ENCODE measurements at places on chromosomes 2 and 18.

DNA sequence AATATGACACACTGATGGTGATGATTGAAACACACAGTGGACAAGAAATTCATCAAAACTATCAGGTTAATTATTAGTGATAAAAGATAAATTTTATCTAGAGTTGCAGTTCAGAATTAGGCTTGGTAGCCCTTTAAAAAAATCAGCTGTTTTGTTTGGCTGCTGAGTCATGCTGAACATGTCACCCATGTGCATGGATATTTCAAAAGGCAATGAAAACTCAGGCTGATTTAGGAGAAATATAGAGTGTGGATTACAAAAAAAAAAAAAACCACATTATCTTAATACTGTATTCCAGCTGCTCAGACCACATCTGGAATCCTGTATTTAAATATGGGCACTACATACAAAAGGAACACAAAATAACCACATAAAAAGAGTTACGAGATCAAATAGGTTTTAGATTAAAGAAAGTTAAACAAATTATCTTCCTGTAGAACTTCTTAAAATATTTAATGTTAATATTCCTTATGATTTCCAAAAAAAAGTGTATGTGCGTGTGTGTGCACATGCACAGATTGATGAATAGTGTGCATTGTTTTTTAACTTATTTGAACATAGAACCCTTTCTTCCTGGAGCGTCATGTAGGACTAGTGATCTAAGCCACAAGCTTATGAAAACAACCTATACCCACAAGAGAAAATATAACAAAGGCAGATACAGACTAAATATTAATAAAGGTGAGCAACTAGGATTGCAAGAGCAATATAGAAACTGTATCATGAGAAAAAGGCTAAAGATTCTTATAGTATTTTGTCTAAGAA, 186.2 kb downstream of the STK39 start:
- DNase-seq = no peak

- DNase-seq = no peak
These were observed 55.5 kb downstream of the SIGLEC15 start for GRCh38 chr18:45880876-45881558.

GRCh38 chr18:924987-925386, 20.3 kb downstream of the ADCYAP1 start:
- DNase-seq = no peak

DNA sequence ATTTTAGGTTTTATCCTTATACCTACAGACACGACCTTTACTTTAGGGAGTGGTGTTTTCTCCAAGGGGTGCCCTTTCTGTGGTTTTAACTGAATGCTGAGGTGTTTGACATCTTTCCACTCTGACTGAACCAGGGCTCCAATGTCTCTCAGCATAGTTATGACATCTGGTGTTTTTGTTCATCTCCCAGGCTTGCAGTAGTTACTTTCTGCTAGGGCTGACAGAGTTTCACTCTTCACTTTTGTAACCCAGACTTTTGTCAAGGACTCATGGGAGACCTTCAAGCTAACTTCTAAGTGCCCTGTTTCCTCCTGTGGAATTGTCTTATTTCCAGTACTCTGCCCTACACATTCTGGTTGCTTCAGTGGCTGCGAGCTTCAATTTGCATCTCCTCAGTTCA, 103.1 kb downstream of the CCDC85A start:
- no peak for DNase-seq

DNA sequence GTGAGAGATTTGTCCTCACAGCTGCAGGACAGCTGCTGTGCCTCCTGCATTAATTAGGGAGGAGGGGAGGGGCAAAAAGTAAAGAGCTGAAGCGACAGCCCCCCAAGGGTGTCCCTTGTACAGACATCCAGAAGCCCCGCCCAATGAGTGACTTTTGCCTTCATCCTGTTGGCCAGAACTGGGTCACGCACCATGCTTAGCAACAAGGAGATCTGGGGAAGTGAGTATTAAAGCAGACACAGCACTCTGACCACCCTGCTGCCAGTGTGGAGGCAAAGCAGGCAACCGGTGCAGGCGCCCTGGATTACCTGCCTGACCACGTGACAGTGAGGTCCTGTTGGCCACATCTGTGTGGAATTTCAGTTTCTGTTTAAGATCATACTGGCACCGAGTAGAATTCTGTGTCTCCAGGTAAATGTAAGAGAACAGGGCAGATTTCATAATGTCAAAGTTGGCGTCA, 21.5 kb upstream of the BIN1 start:
- peak; percentile 42 for DNase-seq

- no peak for DNase-seq
These were observed 44.6 kb upstream of the ROCK2 start for GRCh38 chr2:11389052-11389420.

DNA sequence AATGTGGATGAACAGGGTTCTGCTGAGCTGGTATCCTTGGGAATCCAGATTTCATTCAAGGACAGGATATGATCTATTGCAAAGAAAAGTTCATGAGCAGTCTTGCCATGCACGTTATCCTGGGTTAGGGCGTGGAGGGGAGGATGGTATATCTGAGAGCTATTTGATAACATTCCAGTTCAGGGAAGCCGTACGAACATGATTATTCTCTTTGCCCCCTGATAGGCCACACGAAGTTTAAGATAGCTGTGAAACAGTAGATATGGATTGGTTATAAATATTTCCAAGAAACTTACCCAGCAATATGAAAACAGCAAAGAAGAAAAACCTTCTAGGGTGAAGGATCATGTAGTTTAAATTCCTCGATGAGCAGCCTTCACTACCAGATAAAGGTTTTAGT, 171.9 kb downstream of the LTBP1 start:
- no peak for DNase-seq

DNA sequence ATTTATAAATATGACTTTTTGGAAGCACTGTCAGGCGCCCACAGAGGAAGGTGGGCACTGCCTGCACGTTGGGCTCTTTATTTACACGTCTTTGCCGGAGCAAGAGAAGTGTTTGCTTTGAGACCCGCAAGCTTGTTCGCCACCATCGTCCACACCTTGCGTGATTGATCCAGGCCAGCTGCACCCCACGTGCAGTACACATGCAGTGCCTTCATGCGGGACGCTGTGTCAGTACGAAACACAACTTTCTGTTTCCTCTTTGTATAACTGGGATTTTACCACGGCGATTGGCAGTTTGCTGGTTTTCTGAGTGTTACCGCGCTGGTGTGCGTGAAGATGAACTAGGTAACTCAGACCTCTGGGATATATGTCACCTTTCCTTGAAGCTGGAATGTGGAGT, 571.0 kb upstream of the SALL3 start:
- no peak for DNase-seq

- DNase-seq = no peak
These were observed 6.4 kb downstream of the ADCYAP1 start for GRCh38 chr18:911025-911424.

DNA sequence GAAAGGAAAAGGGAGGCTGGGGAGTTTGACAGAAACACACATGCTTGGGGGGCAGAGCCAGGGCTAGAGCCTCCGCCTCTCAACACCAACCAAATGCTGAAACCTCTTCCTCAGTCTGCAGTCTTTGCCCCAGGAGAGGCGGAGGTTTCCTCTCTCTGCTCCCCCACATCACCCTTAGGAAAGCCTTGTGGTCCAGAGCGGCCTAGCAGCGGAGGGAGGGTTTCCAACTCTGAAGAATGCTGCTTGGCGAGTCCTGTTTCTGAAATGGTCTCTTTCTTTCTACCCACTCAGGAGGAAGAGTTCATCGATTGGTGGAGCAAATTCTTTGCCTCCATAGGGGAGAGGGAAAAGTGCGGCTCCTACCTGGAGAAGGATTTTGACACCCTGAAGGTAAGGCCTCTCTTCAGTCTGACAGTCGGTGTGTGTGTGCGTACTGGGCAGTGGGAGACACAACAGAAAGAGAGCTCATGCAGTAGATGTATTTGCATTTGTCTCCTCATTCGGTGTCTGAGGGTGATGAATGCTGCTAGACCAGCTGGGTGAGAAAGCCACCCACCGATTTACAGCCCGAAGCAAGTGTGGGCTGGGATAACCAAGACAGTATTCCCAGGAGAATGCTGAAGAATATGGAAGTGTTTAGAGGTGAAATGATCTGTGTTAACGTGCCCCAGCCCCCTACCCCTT, 190.5 kb downstream of the DYSF start:
- DNase-seq = no peak

GRCh38 chr2:55163941-55164390, 68.1 kb downstream of the CLHC1 start:
- DNase-seq = no peak

DNA sequence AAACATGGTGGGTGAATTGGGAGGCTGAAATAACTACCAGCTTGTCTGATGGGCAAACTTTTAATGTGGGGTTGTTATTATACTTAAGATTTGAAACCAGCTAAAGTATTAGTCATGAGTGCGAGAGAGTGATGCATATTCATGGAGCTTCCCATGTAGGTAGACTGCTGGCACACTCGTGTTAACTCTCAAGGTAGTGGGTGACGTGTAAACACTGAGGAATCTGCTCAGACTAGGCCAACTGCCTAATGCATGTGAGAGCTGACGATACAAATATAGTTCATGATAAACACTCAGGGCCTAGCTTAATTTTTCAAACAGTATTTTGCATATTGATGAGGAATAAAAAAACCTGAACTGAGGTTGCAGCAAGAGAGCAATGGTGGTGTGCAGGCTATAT, 1165.7 kb upstream of the PIK3C3 start:
- no peak for DNase-seq

GRCh38 chr18:10565835-10566234, 40.0 kb downstream of the NAPG start:
- no peak for DNase-seq

- no peak for DNase-seq
These were observed 28.0 kb downstream of the AGAP1 start for GRCh38 chr2:235521844-235522243.

DNA sequence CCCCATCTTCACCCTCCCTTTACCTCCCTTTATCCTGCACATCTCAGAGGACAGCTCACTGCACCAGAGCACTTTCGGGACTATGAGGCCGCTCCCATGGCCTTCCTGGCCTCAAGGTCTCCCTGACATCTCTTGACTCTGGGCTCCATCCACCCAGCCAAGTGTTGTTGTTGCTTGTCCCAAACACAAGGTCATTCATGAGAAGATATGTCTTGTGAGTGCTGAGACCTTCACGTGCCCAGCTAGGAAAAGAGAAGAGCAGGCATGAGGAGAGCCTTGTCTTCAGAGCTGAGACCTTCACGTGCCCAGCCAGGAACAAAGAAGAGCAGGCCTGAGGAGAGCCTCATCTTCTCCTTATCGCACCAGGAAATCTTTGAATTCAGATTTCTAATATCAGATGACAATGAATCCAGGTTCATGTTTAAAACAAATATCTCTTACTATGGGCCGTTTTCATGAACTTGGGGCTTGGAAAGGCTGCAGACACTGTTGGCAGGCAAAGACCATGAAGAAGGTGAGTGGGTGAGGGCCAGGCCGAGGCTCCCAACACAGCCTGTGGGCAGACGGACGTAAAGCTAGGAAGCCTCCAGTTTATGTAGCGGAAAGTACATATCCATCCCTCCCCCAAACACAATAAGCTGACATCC, 256.1 kb downstream of the NDUFA10 start:
- no peak for DNase-seq

DNA sequence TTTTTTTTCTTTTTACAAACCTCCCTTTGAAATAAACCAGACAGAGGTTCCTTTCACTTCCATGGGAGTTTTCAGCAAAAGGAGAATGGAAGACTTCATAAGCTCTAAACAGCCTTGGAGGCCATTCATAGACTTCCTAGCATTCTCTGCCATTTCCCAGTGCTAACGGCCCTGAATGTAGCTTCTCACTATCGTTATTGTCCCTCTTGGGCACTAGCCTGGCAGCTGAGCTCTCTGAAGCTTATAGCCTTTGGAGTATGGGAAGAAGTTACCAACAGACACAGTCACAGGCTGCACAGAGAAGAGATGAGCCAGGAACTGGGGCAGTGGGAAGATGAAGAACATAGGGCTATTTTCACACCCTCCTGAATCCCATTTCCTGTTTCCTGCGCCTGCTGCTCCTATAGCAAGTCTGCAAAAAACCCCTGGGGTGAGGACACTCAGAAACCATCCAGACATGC, 29.1 kb upstream of the EPC2 start:
- DNase-seq = no peak

- no peak for DNase-seq
These were observed 2.0 kb downstream of the OTOS start for GRCh38 chr2:240138254-240138984.

DNA sequence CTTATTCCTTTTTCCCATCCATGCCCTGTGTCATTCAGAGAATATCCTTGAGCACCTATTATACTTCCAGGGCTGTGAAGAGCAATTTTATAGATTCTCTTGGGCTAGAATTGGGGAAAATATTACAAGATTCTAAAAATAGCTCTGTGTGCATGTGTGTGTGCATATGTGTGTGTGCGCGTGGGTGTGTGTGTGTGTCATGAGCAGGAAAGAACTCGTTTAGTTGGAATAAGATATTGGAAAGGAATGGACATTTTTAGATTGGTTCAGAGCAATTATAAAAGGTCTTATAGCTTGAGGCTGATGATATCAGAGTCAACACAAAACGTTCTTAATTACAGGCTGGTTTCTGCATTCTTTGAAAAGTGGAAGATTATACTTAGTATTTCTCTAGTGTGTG, 212.1 kb upstream of the COPS8 start:
- no peak for DNase-seq

- no peak for DNase-seq
These were observed 278.4 kb downstream of the AGPS start for GRCh38 chr2:177670791-177671535.

DNA sequence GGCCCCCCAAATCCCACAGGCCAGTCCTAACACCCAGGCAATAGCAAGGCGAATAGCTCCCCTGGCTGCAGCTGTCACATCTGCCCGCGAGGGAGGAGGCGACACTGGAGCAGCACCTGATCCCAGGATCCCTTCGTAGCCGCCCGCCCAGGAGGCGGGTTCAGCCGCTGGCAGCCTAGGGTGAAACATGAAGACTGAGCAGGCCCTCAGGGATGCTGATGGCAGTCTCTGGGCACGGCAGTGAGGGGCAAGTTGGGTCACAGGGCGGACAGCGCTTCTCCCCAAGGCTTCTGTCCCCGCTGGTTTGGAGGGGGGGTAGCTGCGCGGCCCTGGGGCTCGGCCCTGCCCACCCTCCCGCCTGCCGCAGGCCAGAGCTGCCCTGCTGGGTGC, 1.9 kb downstream of the DNMT3A start:
- DNase-seq = no peak

DNA sequence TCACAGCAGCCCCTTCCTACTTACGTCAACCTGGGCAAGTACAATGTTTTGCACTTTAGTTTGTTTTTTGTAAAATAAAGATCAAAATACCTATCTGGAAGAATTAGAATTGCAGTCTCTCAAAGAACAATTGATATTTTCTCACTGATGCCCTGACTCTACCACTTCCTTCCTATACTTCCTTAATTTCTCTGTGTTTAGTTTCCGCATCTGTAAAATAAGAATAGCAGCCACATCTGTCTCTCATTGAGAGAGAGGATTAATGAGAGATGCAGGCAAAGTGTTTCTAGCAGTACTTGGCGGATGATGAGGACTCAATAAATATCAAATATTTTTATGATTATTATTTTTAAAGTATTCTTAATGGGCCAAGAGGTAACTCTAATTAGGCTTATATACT, 122.6 kb upstream of the PIEZO2 start:
- no peak for DNase-seq

- no peak for DNase-seq
These were observed 15.7 kb downstream of the ZNF407 start for GRCh38 chr18:74613381-74613780.
